ENCODE measurements at places on chromosomes 2 and 18.
A peak's percentile ranks its signal among the peaks of the same experiment; 100 is the strongest.

DNA sequence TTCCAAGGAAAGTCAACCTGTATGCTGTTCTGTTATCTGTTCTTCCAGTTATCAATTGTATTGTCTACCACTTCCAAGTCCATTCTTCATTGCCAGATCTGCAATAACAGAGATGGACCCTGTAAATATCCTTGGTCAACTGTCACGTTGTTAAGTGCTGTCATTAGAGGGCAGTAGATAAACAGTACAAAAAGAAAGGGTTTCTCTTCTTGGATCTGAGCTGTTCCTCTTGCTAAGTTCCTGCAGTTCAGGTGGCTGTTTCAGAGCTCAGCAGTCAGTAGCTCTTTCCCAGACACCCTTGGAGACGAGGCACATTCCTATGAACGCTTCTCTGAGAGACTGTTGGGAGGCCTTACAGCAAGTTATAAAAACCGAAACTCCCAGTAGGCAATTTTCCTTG, 957.1 kb upstream of the CHAC2 start:
- no peak for DNase-seq

DNA sequence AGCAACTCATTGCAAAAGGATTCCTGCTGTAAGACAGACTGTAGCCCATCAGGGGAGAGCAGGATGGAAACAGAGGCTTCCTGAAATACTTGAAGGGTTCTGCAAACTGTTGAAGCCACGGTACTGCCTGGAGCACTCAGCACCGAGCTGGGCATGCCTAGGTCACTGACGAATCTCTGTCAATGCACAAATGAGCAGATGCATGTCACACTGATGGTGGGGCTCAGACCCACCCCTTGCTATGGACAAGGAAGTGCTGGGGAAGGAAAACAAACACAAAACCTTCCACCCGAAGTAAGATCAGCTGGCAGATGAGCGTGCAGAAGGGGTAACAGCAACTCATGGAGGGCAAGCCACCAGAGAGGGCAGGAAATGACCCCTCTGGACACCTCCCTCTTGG, 136.7 kb downstream of the BCL2 start:
- no peak for DNase-seq

GRCh38 chr18:67143028-67143427, 373.5 kb downstream of the DSEL start:
- DNase-seq: no peak

DNA sequence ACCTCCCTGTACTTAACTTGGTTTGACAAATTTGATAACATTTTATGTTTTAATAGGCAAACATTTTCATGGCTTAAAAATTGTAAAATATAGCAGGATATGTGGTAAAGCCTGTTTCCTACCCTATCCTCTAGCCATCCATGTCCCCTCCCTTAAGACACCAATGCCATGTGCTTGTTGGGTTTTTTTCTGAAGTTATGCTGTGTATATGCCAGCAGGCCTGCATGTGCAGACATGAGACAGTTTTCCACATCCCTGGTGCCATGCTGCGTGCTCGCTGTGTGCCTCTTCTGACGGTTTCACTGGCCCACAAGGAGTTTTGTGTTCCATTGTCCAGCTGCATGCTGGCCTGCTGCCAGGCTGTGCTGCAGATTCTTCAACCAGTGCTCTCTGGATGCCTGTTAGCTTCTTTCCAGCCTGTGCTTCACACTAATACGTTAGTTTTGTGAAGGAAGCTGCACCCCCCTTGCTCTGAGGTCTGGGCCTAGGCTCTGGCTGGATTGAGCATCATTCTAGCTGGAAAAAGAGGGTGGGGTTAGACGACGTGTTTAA, 16.9 kb downstream of the INPP4A start:
- no peak for DNase-seq

DNA sequence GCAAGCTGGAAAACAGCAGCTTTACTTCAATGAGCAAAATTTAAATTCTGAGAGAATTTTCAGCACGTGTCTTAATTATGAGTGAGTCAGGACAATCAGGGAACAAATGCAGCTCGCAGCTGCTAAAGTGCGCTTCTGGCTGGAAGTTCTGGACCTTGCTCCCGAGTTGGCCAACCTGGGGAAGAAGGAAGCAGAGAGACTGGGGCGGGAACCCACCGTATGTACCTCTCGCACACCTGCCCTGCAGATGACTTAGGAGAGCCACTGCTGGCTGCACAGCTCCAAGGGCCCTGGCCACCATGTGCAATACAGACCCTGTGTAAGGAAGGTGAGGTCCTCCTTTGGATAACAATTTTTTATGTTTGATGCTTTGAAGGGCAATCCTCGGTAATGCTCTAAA, 42.4 kb downstream of the REEP1 start:
- no peak for DNase-seq

GRCh38 chr2:228118940-228119339, 62.5 kb downstream of the SPHKAP start:
- DNase-seq: no peak

DNA sequence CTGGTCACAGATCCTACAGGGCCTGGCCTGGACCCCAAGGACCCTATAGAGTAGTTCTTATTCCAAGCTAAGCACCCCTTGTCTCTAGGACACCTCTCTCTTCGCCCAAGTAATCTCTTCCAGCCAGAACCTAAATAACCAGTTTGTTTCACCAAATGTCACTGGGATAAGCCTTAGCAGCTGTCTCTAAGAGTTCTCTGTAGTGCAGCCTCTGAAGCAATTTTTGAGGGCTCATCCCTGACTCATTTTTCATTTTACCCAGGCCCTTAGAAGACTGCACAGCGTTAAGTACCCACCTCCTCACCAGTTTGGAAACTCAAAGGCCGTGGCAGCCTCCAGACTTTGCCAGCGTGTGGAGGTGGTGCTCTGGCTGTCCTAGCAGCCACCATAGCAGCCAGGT, 290.1 kb upstream of the SIX2 start:
- no peak for DNase-seq

DNA sequence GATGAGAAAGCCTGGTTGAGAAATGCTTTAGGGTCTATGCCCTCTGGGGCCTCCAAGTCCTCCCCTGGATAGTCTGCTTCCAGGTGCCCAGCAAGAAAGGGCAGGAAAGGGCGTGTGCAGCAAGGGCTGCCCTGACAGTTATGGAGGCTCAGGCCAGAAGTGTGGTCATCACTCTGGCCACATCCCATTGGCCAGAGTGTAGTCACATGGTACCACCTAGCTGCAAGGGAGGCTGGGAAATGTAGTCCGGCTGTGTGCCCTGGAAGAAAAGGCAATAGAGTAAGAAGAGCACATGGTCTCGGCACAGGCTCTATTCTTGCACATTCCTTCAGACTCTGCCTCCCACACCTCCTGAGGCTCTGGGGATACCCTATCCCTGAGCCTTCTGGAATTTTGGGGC, 35.7 kb downstream of the ODC1 start:
- peak; percentile 35 for DNase-seq

DNA sequence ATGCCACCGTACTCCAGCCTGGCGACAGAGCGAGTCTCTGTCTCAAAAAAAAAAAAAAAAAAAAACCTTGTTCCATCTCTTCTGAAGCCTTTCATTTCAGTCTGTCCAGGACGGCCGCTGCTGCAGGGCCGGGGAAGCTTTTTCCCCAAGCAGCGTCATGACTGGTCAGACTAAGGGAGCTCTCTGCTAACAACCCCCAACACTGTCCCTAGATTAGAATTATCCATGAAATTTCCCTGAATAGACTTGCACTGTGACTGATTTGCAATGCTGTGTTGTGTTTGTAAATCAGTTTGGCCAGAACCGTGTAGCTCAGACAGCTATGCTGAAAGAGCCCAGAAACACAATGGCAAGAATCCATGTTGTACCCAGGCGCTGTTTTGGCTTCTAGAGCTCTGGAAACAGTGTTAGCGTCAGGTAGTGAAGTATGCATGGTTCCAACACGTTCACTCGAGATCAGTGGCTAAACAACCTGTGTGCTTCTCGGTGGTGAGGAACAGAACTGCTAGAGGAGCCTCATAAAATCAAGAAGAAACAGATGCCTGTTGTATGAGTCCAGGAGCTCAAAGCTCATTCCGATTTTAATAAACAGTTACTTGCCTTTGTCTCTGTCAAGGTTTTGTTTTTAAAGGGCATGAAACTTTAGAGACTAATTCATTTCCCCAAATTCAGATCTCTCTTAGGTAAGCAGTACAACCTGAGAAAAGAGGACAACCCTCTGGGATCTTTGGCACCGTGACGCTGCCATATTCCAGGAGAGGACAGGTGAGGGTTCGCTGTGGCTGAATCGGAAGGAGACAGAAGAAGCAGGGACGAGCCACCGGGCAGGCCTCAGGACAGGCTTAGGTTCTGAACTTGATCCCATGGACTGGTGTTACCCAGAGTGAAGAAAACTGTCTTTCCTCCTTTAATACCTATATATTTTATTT, 43.5 kb downstream of the GORASP2 start:
- no peak for DNase-seq

- no peak for DNase-seq
Observed at GRCh38 chr2:55269645-55269990, 587 bp upstream of the MTIF2 start.

DNA sequence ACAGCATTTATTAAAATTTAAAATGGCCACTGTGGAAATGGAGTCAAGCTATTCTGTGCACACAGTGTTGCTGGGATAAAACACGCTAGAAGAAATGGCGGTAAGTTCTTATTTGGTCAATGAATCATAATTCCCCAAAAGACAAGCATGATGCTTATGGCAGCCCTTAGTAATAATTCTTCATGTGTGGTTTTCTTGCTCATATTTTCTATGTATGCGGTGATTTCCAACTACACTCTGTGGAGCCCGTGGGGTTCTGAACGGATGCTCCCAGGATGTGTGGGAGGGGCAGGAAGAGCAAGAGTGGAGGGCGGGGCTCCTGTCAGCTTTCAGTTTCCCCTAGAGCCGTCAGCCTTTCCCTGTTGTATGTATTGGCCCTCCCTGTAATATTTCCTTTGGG, 91.7 kb upstream of the RMDN2 start:
- no peak for DNase-seq

GRCh38 chr18:7272311-7273049, 41.6 kb downstream of the LRRC30 start:
- DNase-seq: no peak

DNA sequence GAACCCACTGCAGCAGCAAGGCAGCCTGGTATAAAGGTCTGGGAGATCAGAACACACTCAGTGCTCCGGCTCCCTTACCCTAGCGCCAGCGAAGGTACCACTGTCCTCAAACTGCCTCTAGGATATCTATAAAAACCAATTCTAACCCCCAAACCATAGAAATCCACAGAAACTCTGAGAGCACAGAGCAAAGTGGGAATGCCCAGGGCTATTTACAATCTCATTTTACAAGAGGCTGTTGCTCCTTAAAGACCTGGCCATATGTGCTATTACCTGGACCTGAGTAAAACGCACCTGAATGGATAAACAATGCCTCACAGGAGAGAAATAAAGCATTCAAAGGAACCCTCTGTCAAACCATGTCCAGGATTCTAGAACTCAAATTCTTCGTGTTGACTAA, 4.3 kb downstream of the STK39 start:
- no peak for DNase-seq

- DNase-seq: no peak
Observed at GRCh38 chr2:70557171-70557838, 3.7 kb upstream of the TGFA start.

GRCh38 chr18:75160364-75160763, 48.6 kb downstream of the PTGR3 start:
- DNase-seq: no peak

DNA sequence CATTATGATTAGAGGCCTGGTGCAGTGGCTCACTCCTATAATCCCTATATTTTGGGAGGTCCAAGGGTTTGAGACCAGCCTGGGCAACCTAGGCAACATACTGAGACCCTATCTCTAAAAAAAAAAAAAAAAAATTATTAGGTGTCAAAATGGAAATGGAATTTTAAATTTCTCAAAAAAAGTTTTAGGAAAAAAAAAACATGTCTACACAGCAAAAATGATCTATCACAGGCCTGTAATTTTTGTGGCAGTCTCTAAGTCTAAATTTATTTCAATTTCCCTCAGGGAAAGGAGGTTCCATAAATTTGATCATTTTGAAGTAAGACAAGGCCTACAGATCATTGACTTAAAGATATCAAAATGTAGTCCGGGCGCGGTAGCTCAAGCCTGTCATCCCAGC, 16.3 kb downstream of the MRPL44 start:
- DNase-seq: no peak

- DNase-seq: no peak
Observed at GRCh38 chr2:136962105-136962725, 196.9 kb downstream of the THSD7B start.

DNA sequence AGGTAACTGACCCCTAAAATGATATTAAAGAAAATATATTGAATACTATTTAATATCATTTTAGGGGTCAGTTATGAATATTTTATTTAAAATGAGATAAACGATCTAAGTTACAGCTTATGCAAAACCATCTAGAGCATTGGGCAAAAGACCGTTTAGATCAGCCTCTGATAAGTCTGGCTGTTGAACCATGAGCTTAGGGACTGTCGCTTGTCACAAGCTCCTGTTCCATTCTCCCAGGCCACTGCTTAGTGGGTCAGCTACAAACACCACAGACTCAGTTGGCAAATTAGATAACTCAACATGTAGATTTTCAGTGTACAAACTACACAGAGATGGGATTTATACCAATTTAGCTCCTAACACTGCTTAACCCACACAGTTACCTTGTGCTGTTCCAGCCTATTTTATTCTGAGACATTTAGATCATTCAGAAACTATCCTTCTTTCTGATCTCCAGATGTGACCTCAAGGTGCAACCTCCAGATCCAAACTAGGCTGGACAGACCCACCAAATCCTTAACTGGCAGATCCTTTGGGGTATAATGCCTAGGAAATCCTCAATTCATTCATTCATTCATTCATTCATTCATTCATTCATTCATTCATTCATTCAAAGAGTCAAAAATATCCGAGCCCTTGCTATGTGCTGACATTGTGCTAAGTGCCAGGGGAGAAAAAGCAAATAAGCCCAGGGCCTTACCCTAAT, 82.8 kb downstream of the HRH4 start:
- DNase-seq: no peak

GRCh38 chr18:22340331-22340730, 77.4 kb downstream of the CTAGE1 start:
- DNase-seq: no peak

DNA sequence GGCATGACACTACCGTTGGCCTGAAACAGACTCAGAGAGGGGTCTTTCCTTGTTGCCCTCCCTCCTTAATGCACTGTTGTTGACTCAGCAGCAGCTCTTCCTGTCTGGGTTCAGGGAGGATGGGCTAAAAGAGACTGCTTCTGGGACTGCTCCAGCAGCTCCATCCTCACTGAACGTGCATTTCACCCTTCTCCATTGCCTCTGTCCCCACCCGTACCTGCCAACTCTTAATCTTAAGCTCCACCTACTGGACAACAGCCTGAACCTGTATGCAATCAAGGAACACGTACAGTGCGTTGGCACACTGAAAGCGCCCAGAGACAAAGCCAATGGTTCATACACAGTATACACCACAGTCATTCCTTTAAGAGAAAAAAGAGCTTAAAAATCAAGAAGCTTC, 230.8 kb upstream of the RAB6C start:
- no peak for DNase-seq

GRCh38 chr2:8576525-8577167, 105.2 kb upstream of the ID2 start:
- peak; percentile 26 for DNase-seq

Data from stimulated activated CD4-positive, alpha-beta T cell treated with anti-CD3 and anti-CD28 coated beads, Interleukin-2, amount 100 ng/mL, for 48 hours (primary cell).